Spinal cord (tissue), 10 donors: ENCODE measurements at places on chromosomes 1 and 21. TPM values are rescaled to one million over a fixed set of nuclear protein-coding genes. Genes with fewer than 3 reads are reported as not detected.
A peak's percentile ranks its signal among the peaks of the same experiment; 100 is the strongest.

DNA sequence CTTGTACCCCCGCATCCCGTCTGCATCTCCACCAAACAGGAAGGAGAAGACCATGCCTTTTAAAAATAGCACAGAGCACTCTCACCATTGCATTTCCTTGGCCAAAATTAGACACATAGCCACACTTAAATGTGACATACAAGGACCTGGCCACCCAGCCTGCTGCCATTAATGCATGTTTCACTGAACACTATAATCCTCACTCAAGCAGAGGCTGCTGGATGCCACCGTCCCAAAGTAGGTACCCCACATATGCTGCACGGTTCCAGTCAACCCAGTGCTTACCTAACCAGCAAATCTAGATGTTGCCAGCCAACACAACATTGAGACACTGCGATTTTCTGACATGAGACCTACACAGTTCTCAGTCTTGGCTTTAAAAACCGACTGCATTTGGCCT lies 107.7 kb downstream of the ADSS2 start:
- no peak for DNase-seq

- DNase-seq: peak; percentile 91
Measured at GRCh38 chr1:247647864-247648263, 31.7 kb downstream of the OR13G1 start.

DNA sequence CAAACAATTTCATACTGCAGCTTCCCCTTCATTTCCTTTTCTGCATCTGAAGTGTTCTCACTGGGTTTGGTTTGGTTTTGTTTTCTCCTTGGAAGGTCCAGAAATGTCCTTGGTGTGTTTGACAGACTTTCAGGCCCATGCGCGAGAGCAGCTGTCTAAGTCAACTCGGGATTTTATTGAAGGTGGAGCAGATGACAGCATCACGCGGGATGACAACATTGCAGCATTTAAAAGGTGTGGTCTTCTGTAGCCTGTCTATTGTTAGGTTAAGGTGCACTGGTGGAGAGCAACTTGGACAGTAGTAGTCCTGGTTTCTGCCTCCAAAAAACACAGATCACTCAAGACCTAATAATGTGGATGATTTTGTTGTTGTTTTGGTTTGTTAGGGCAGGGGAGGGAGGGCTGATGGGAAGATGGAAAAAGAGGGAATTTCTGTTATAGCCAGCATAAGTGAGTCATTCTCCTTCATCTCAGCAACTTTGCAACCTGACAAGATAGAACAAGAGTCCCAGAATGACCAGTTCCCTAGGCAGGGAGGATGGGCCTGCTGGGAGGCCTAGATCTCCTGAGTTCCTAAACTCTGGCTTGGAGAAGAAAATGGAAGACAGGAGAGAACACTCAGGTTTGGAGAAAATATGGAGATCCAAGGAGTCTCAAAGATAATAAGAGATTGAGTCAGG lies 12.5 kb downstream of the HAO2 start:
- no peak for DNase-seq

DNA sequence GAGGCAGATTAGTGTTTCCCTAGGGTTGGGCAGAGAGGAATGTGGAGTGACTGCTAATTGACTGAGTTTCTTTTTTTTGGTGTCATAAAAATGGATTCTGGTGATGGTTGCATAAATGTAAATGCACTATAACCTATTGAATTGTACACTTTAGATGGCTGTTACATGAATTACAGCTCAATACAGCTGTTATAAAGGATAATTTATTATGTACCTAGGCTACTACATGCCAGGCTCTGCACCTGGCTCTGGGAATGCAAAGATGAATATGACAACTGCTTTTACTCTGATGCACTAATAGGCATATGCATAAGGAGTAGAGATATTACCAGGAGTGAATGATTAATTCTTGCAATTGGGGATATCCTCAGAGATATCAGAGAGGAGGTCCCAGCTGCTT lies 345.3 kb downstream of the PTBP2 start:
- no peak for DNase-seq

GRCh38 chr21:37244501-37245095 lies 22.5 kb downstream of the VPS26C start:
- DNase-seq: no peak

DNA sequence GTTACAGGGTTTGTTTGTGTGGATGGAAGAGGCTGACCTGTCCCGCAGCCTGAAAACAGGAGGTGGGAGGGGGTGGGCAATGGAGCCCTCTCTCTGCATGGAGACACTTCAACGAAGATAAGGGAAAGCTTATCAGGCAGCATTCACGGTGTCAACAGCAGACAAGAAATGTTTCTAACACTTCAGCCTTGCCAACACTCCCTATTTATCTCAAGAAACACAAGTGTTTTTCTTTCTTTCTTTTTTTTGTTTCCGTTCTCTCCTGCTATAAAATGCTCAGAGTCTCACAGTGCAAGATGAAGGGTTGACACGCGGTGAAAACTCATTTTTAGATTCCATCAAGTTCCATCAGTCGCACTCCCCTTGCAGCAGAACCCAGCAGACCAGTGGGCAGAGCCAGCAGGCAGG lies 594.4 kb downstream of the MATN1 start:
- no peak for DNase-seq

DNA sequence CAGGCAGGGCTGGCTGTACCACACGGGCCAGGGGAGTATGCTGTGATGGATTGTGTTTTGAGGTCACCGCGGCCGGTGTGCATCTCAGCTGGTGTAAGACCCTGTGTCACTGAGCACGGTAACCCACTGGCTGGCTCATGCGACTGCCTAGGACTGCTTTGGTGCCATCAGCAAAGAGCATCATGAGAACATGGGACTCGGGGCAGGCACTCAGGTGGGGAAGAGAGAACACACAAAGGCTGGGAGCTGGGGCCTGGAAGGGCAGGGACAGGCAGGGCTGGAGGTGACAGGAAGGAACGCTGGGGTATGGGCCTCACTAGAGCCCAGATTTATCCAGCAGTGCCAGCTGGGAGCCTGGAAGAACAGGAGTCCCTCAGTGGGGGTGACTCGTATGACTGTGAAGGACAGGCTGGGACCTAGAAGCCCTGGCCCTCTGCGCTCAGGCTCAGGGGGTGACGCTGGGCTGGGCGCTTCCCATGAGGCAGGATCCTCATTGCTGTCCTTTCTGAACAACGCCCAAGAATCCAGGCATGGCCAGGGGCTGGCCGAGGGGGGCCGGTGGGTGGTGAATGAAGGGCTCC lies 210.4 kb upstream of the VAMP3 start:
- no peak for DNase-seq

GRCh38 chr1:24900486-24900849 lies 29.6 kb downstream of the RUNX3 start:
- no peak for DNase-seq

- peak; percentile 36 for DNase-seq
Measured at GRCh38 chr1:214439352-214440119, 111.9 kb downstream of the PTPN14 start.

DNA sequence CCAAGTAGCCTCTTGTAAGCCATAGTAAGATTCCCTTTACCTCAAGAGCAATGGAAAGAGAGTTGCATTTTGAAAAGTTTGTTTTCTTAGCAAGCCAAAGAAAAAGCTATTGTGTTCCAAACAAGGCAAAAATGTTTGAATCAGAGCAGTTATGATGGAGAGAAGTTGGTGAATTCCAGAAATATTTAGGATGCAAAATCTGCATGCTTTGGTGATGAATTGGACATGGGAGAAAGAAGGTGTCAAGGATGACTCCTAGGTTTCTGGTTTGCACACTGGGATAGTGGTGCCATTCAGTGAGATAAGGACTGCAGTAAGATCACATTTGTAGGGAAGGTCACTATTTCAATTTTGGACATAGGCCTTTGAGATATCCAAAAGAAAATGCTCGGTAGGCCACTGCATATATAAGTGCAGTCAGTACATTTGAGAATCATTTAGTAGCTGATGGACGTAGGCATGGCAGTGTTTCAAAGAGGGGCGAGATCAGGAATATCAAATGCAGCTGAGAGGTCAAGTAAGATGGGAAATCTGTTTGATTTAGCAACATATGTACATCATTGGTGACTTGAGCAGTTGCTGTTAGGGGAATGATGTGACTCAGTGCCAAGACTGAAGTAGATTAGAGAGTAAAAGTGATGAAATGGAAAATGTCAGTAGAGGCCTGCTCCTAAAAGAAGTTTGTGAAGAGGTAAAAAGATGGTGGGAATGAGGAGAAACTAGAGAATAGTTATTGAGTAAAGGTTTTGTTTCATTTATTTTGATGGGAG lies 33.9 kb upstream of the GPR25 start:
- DNase-seq: no peak

The CXADR gene
- polyA plus RNA-seq: 55.7 TPM

The PLCH2 gene
- 17.2 TPM for polyA plus RNA-seq

The ITLN2 gene
- polyA plus RNA-seq: not detected

The LIPI gene
- 0.25 TPM for polyA plus RNA-seq

The CD244 gene
- 0.11 TPM for polyA plus RNA-seq

The HSD11B1 gene
- polyA plus RNA-seq: 0.38 TPM

The MATN1 gene
- 0.97 TPM for polyA plus RNA-seq

The TRPM2 gene
- polyA plus RNA-seq: 17.8 TPM

The PRR9 gene
- polyA plus RNA-seq: not detected

The LY9 gene
- polyA plus RNA-seq: 0.15 TPM
